Activated CD4-positive, alpha-beta memory T cell treated with anti-CD3 and anti-CD28 coated beads for 36 hours (primary cell): ENCODE measurements at places on chromosomes 7 and 10. TPM values are rescaled to one million over a fixed set of nuclear protein-coding genes. Genes with fewer than 3 reads are reported as not detected.

The ABCB1 gene
- 5.4 TPM for total RNA-seq

DNA sequence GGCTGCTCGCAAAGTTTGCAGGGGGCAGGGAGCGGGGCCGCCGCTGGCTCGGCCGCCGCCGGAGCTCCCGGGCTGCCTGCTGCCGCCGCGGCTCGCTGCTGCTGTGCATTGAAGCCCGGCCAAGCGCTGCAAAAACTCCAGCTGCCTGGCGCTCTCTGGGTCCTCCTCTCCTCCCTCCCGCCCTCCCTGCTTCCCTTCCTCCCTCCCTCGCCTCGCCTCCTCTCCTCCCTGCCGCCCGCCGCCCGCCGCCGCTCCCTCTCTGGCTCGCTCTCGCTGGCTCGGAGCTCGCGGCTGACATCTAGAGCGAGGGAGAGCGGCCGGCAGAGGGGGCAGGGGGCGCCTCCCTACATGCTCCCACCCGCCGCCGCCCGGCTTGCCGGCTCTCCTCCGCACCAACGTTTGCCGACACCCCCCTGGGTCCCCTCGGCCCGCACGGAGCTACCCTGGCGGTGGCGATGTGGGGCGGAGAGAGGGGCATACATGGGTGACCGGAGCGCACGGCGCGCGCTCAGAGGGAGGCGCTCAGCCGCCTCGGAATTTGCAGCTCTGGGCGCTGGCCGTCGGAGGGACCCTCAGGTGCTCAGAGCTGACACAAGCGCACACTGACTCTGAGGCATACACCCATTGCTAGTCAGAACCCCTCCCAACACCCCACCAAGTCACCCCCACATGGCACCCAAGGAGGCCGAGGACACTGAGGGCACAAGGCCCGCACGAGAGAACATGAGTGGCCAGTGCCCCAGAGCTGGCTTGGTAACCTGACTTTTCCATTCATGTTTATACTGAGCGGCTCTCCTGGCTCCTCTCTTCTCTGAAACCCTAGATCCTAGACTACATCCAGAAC, 1.2 kb upstream of the PLXNA4 start:
- H3K36me3 ChIP-seq, result no peaks in the 10 kb centered on the region
- peak; percentile 17 for DNase-seq
- H3K4me1 ChIP-seq, result peaks cover 13% of the 10 kb centered on the region

The PLCE1 gene
- 0.02 TPM for total RNA-seq

DNA sequence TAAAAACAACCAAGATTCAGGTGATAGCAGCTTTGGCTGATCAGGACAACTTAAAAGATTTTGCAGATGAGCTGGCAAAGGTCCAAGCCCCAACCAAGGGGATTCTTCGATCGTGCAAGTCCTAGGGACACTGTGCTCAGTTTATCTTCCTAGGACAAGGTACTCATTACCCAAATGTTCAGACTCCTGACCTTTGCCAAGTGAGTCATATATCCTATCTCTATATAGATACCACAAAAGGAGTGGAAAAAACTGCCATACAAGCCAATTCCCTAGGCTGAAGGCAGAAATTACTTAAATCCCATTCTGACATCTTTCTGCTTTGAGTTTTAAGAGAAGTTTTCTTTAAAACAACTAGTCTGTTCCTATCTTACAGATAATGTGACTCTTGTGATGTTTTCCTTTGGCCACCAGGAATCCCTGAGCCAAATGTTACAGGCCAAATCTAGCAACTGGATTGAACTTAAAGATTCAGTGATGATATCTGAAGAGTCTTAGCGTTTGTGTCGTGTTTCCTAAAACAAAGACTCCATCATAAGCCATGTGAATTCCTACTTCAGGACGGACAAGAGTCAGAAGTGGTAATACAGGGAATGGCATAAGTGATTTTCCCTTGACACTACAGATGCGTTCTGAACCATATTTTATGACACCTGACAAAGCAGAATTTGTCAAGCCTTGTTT, 142.6 kb upstream of the ASAH2 start:
- peaks cover 5% of the 10 kb centered on the region for H3K36me3 ChIP-seq
- no peak overlapping the region for H3K4me3 ChIP-seq
- no peak for DNase-seq
- H3K4me1 ChIP-seq, result peaks cover 44% of the 10 kb centered on the region

The KNDC1 gene
- 0.70 TPM for total RNA-seq

DNA sequence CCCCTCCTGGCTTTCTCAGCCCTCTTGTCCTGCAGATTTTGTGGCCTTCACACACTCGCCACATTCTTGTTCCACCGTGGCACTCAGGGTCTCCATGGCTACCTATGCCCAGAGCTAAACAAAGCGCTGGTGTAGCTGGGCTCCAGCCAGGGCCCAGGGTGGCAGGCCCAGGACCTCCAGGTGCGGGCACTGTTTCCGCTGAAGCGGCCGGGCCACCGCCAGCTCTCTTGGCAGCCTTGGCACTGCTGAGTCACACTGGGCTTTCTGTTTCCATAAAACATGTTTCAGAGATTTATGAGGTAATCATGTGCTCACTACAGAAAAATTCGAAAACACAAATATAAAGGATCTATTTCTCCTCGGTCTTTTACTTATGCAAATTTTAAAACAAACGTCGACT, 51.3 kb downstream of the AOC1 start:
- H3K27ac ChIP-seq, result no peak overlapping the region
- peaks cover 4% of the 10 kb centered on the region for H3K4me1 ChIP-seq
- H3K27me3 ChIP-seq, result peaks cover 29% of the 10 kb centered on the region
- DNase-seq, result peak; percentile 35
- H3K36me3 ChIP-seq, result no peaks in the 10 kb centered on the region
